ENCODE measurements at places on chromosomes 7 and 10.

GRCh38 chr7:92953657-92954056 lies 117.3 kb upstream of the CDK6 start:
- DNase-seq: no peak

- no peak for DNase-seq
Measured at GRCh38 chr10:23024002-23024401, 71.4 kb upstream of the MSRB2 start.

- DNase-seq: no peak
Measured at GRCh38 chr7:151334628-151335027, 7.0 kb upstream of the NUB1 start.

GRCh38 chr10:36880898-36881297 lies 244.5 kb upstream of the ANKRD30A start:
- peak; percentile 8 for DNase-seq

- DNase-seq: no peak
Measured at GRCh38 chr10:128097783-128098182, 28.4 kb downstream of the MKI67 start.

- no peak for DNase-seq
Measured at GRCh38 chr10:1208366-1209311, 152.5 kb downstream of the WDR37 start.

DNA sequence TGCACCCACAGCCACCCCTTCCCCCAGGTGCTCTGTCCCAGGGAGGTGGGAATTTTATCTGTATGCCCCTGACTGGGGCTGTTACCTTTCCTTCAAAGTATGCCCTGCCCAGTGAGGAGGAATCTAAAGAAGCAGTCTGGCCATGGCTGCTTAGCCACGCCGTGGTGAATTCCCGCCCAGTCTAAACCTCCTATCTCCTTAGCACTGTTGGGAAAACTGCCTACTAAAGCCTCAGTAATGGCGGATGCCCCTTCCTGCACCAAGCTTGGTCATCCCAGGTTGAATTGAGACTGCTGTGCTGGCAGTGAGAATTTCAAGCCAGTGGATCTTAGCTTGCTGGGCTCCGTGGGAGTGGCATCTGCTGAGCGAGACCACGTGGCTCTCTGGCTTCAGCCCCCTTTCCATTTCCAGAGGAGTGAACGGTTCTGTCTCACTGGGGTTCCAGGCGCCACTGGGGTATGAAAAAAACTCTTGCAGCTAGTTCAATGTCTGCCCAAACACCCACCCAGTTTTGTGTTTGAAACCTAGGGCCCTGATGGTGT lies 87.2 kb downstream of the ABCC2 start:
- no peak for DNase-seq

GRCh38 chr10:129029051-129029450 lies 438.0 kb upstream of the MGMT start:
- DNase-seq: no peak

DNA sequence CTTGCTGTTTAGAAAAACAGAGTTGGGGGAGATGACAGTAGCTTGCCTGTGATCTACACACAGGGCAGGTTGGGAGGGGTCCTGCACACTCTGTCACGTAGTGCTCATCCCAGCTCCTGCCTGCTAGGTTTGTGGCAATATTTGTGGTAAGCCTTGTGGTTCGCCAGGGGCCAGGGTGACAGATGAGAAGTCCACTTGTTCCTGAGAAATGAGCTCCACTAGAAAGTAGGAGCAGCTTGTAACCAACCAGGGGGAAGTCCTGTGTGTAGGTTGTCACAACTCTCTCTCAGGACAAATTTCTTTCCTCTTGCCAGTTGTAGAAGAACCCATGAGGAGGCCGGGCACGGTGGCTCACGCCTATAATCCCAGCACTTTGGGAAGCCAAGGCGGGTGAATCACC lies 147.0 kb downstream of the TCF7L2 start:
- no peak for DNase-seq

DNA sequence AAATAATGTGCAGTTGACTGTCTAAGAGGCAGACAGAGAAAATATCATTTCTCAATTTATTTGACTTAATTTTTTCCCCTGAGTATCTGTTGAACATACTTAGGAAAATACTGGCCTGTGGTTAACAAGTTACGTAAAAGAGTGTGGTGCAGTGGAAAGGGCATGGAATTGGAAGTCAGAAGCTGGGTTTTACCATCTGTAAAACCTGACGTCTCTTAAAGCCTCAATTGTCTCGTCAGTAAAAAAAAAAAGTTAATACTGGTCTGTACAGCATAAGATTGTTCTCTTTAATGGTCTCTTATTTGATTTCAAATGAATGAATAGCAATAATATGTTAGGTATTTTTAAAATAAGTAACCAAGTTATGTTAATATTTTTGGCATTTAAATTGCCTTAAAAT lies 67.8 kb downstream of the PHTF2 start:
- DNase-seq: peak; percentile 4

- DNase-seq: no peak
Measured at GRCh38 chr7:151451626-151452571, 12.0 kb upstream of the CRYGN start.

- DNase-seq: no peak
Measured at GRCh38 chr10:68139448-68140272, 30.4 kb downstream of the MYPN start.

DNA sequence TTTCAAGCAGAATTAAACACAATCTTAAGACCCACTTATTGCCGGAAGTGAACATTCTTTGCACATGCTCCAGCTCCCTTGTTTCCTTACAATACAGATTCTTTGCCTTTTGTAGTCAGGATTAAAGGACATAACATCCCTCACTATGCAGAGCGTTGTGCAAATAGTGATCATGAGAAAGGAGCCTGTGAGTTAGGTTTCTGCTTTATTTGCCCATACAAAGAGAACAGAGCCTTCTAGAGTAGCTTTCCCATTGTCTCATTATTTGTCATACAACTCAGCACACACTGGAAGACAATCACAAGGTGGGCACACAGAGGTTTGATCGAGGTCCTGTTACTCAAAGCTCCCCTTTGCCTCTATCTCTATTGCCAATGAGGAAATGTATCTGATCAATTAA lies 48.2 kb upstream of the WDR11 start:
- DNase-seq: no peak

Measured in skeletal muscle cell (primary cell).